ENCODE measurements at places on chromosomes 4 and X.
A peak's percentile ranks its signal among the peaks of the same experiment; 100 is the strongest.

- DNase-seq = no peak
Measured at GRCh38 chr4:41334182-41334581, 77.5 kb downstream of the UCHL1 start.

DNA sequence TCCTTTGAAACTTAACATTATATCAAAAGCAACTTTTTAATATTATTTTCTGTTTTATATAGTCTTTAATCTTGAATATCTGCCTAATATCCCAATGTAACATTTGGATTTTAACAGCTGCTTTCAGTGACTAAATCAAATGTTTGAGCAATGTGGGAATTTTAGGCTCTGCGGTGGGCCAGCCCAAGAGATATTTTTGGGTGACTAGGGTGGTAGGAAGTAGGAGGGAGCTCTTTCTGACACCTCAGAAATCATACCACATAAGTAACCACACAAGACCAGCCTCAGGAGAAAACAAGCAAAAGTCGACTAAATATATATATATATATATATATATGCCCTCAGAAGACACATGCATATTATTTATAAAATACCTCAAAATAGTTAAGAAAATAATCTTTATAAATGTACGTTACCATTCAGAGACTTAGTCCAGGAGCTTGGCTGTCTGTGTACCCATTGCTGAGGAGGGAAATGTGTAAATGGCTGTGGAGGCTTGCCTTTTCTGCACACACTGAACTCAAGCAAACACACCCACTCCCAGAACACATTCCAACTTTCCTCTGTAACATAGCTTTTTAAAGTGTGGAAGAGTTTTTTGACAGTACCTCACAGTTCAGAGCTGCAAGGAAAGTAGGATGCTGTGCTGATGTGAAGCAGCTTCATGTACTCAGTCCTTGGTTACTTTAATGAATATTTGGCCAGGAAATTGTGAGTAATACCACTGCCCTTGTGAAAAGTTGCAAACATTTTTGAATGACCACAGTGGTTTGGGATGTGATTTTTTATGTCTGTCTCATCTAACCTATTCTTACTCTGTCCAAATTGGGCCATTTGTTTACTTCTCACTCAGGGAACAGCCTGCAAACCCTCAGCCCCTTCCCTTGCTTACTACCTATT lies at the start of gene RTL3:
TSS of gene RTL3 (minus strand) at position 484 of the 900 bp plus-strand sequence. CDS start 908 bp downstream, outside the sequence.
- peak; percentile 88 for DNase-seq

- no peak for DNase-seq
Measured at GRCh38 chr4:82594456-82594855, 32.7 kb upstream of the TMEM150C start.

- peak; percentile 43 for DNase-seq
Measured at GRCh38 chr4:102299354-102300107, 45.8 kb downstream of the SLC39A8 start.

- no peak for DNase-seq
Measured at GRCh38 chr4:72984351-72984750, 85.2 kb downstream of the COX18 start.

DNA sequence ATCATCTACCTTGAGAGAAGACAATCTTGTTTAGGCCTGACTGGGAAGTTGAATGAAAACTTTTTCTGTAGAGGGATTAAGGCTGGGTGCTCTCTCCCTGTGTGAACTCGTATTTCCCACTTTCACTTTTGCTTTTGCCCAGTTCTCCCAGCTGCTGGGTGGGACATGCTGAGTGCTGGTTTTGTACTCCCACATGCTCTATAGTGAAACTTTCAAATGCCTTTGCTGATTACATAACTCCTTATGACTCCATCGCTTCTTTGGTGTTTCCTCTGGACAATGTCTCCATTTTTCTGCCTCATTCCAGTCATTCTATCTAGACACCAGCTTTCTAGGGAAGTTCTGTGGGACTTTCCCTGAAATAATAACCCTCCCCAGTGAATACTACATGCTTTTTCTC lies 100.5 kb downstream of the CLNK start:
- DNase-seq = peak; percentile 89

DNA sequence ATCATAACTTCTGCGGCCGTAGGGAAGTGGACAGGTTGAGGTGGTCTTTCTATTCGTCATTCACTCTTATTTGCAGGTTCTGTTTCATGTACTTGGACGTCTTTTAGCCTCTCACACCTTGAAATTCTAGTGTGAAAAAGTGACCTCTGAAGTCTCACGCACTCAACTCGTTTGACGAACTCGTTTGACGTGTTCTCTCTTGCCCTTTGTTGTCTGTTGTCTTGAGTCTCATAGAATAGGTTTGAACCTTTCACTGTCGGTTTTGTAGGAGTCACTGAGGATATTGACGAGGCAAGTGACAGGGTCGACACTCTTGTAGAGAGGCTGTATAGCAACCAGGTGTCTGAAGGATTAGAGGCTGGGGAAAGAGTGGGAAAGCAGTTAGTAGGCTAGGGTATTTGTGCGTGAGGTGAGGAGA lies 1.1 kb upstream of the PGRMC2 start:
- DNase-seq = peak; percentile 53

DNA sequence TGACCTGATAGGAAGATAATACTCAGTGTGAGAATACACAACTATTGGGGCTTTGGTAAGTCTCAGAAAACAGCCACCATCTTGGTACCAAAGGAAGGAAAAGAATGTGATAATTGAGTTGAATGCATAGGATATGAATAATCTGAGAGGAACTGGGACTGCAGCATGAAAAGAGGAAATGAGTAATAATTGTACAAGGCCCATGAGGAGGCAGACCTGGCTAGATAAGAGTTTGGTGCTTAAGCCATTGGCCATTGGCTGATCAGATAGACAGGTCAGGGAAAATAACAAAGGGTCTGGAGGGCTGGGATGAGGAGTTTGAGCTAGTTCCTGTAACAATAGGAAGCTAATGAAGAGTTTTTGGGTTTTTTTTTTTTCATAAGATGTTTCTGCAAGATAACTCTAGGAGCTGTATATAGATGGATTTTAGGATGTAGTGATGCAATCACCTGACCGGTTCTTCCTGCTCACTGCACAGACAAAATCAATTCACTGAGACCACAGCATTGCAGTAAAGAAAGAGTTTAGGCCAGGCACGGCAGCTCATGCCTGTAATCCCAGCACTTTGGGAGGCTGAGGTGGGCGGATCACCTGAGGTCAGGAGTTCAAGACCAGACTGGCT lies 5.3 kb upstream of the TRMT2B start:
- DNase-seq = peak; percentile 28

DNA sequence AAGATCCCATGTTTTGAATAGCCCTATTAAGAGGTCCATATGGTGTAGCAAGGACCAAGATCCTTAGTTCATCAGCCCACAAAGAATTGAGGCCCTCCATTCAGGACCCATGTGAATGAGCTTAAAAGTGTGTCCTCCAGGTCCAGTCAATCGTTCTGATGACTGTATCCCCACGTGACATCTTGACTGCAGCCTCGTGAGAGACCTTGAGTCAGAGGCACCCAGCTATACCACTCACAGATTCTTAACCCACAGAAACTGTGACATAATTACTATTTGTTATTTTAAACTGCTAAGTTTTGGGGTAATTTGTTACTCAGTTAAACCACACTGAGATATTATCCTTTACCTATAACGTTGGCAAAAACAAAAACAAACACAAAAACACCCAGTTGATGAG lies 62.4 kb downstream of the ZNF182 start:
- no peak for DNase-seq

GRCh38 chr4:14364953-14365536 lies 637.2 kb upstream of the CPEB2 start:
- no peak for DNase-seq

DNA sequence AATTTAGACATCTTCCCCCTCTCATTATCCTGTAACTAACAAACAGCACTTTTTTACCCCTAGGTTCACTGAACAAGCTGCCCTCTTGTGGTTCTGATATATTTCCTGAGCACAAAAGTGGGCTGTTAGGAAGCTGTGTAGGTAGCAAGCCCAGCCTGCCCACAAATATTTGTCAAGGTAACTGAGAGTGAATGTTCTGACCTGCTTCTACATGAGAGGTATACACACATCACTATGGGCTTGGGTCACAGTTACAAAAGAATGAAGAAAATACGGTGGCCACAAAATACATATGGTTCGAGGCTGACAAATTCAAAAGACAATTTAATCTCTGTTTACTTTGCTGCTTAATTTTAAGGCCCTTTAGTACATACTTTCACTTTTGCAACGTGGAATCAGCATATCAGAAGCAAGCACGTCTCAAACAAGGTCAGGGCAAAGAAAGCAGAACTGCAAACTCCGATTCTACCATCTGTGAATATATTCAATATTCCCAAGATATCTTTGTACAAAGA lies 78.7 kb downstream of the RBM47 start:
- DNase-seq = peak; percentile 30

- DNase-seq = peak; percentile 25
Measured at GRCh38 chrX:155028877-155029291, 2.2 kb downstream of the FUNDC2 start.

- no peak for DNase-seq
Measured at GRCh38 chrX:108313669-108314068, 124.6 kb downstream of the COL4A6 start.

- DNase-seq = no peak
Measured at GRCh38 chr4:146059151-146059550, 116.4 kb upstream of the LSM6 start.

GRCh38 chrX:55874807-55875206 lies 157.3 kb downstream of the RRAGB start:
- DNase-seq = no peak

DNA sequence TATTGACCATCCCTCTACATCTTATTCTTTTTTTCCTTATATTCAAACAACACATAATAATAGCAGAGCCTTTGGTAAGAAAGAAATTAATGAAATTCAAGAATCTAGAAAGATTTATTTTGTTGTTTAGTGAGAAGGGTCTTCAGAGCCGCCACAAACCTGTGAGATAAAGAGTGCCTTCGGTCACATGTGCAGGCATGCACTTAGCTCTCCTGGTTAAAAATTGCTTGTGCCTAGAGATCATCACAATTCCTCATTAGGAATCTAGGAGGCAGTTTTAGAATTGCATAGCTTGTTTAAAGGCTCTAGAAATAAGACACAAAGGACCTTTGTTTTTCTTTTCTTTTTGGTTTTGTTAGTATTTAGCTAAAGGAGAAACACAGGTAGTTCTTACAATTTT lies 1948.4 kb upstream of the IGFBP7 start:
- DNase-seq = no peak

DNA sequence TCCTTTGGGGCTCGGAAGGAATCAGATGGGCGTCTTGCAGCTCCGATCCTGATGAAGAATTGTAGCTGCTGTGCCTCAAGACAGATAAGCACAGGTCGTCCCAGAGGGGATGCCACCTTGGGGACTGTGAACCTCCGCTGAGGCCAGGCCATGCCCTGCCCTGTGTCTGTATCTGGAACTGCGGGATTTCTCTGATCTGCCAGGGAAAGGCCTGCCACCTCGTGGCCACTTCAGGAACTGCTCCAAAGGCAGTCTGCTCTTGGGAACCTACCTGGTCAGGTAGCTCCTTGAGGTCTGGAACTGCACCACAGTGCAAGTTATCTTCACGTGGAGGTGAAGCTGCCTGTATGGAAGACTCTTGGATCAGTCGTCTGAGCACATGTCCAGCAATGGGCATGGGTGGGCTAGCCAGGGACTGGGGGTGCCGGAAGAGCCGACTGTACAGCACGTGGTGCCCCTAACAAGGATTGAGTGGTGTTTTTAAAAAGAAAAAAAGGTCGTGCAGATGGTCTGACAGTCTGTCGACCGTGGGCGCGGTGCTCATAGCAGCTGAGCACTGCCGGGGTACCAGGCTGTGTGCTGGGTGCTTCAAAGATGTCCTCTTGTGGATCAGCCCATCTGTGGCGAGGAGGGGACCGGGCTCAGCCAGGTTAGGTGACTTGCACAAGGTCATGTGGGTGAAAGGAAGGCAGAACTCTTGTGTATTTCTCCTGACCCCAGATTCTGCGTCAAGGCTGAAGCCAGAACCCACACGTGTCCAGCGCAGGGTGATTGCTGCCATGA lies 3.1 kb upstream of the GRPEL1 start:
- peak; percentile 64 for DNase-seq

DNA sequence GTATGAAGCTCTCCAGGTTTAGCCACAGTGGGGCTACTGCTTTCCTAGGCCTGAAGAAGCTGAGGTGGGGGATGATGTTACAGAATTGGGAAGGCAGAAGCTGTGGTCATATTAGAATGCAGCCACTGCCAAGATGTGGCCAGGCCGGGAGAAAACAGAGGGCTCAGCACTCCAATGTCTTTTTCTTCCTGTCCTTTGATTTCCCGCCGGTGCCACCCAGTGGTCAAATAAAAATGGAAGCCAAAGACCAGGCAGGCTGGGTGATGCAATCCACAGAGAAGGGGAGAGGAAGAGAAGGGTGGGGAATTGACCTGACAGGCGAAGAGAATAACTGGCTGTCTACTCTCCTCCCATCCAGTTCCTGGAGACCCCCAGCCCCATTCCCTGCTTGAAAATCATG lies 94.9 kb upstream of the SHISA3 start:
- peak; percentile 43 for DNase-seq

GRCh38 chr4:126028876-126029275 lies 714.1 kb downstream of the FAT4 start:
- DNase-seq = peak; percentile 68

Measured in astrocyte of the spinal cord (primary cell).